ENCODE measurements at places on chromosomes 3 and 15.
A peak's percentile ranks its signal among the peaks of the same experiment; 100 is the strongest.

- DNase-seq = no peak
Measured at GRCh38 chr15:62648954-62649353, 393.6 kb upstream of the TPM1 start.

- no peak for DNase-seq
Measured at GRCh38 chr3:4581124-4581424, 87.9 kb downstream of the ITPR1 start.

DNA sequence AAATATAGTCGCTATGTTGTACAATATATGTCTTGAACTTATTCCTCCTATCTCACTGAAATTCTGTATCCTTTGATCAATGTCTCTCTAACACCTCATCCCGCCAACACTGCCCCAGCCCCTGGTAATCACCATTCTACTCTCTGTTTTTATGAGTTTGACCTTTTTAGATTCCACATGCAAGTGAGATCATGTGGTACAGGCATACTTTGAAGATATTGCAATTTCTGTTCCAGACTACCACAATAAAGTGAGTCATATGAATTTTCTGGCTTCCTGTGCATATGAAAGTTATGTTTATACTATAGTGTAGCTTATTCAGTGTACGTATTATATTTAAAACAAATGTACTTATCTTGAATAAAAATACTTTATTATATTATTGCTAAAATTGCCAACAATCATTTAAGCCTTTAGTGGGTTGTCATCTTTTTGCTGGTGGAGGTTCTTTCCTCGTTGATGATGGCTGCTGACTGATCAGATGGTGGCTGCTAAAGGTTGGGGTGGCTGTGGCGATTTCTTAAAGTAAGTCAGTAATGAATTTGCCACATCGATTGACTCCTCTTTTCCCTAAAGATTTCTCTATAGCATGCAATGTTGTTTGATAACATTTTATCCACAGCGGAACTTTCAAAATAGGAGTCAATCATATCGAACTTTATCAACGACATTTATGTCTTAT is 257.2 kb downstream of the NFKBIZ start:
- no peak for DNase-seq

GRCh38 chr15:67146875-67147381 is 81.5 kb downstream of the SMAD3 start:
- DNase-seq = peak; percentile 43

DNA sequence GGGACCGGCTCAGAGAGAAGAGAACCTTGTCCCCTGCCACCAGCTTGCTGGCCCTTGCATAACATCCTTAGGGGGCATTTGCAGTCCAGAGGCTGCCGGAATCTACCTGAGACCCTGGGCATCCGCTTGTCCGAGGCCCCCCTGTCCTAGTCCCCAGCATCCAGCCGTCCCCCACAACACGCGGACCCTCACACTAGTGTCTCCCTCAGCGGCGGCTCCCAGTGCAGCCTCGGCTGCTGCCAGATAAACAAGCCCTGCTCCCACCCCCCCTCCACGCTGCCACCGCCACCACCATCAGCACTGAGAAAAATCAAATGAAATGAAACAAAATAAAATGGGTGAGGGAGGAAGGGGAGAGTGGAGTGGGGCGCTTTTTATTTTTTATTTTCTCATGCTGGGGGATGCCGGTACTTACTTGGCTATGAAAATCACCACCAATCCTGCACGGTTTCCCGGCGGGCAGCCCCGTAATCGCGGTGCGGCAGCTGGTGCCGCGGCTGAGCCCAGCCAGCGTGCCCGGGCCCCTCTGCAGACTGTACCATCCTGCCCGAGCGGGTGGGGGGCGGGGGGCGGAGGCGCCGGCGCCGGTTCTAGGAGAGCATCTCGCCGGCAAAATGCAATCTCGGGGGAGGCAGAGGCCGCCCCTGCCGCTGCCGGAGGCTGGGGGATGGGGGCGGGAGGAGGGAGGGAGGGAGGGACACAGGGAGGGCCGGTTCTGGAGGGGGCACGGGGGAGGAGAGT is at the start of gene ATP2B2:
Gene ATP2B2 (minus strand): TSS at position 537 of the 741 bp plus-strand sequence. CDS start 56,043 bp downstream, outside the sequence.
- DNase-seq = peak; percentile 5

- DNase-seq = no peak
Measured at GRCh38 chr3:58754074-58754473, 87.5 kb upstream of the FAM3D start.

DNA sequence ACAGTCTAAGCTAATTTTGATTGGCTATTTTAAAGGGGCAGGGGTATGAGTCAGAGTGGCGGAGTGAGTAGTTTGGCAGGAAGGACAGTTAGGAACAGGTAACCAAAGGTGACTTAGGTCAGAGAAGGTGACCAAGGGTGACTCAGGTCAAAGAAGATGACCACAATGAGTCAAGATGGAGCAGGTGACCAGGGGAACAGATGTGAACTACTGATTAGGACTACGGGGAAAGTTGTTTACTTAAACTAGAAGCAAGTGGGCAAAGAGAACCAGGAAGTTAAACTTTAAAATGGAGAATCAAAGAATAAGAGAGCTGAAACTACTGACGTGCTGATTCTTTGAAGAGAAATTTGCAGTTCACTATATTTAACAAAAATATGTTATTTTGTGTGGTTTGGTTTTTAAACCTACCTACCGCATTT is 14.1 kb upstream of the CA12 start:
- DNase-seq = no peak

- peak; percentile 86 for DNase-seq
Measured at GRCh38 chr15:101641129-101641764, 10.9 kb downstream of the TM2D3 start.

DNA sequence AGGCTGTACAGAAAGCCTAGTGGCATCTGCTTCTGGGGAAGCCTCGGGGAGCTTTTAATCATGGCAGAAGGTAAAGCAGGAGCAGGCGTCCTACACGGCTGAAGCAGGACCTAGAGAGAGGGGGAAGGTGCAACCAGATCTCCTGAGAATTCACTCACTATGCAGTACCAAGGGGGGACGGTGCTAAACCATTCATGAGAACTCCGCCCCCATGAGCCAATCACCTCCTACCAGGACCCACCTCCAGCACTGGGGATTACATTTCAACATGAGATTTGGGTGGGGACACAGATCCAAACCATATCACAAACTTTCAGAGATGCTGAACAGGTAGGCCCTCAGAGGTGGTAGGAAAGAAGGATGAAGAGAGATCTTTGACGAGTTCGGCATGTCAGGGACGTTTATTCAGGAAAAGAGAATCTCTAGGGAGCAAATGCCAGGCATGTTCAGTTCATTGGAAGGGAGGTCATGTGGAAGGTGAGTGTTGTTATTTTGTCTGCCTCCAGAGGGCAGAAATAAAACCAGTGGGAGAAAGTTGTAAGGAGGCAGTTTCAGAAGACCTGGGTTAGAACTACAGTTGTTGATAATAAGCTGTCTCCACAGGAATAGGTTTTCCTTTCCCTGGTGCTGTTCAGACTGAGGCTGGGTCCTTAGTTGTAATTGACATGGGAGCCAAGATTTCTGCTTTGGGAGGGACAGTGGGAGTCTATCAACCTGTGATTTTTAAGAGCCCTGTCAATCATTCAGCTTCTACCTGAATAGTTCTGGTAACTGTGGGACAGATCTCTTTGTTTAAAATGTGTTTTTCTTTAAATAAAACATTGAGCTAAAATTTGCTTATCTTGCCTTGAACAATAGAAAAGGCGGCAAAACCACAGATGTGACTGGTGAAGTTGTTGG is 4.3 kb upstream of the FNDC3B start:
- DNase-seq = peak; percentile 63

All from CD4-positive, alpha-beta T cell treated with Interleukin-17A for 1 hour (primary cell).